ENCODE measurements at places on chromosomes 5 and 9. TPM values are rescaled to one million over a fixed set of nuclear protein-coding genes. Genes with fewer than 3 reads are reported as not detected.

- no peak for DNase-seq
Observed at GRCh38 chr5:25119650-25120049, 474.9 kb upstream of the CDH10 start.

DNA sequence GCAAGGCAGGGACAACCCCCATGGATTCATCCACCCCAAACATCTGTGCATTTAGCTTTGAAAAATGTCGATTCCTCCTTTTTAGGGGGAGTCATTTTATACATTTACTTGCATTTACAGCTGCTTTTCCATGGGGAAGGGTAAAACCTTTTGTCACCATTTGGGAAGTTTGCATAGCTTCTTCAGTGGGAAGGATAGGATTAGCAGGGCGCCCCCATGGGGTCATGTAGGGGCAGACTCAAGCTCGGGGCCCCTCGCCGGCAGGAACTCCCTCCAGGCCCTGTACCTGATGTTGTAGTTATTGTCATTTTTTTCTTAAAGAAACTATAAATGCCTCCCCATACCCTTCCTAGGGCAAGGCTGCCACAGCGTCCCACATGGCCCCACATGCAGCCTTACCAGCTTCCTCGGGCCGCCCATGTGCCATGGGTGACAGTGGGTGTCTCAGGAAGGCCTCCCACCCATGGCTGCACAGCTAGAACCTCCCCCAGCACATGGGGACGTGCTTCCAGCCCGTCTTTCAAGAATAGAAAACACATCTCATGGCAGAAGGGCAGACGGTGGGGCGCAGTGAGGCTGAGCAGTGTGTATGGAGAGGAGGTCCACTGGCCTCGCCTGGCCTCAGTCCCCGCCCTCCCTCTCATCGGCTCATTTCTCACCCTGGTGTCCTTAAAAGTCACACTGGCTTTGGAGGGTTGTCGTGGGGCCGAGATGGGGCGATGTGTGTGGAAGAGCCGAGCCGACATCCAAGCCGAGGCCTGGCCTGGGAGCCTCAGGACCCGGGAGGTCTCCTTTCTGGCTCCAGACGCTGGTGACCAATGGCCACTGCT, 76.1 kb upstream of the OTULINL start:
- peak; percentile 28 for DNase-seq

GRCh38 chr5:34865091-34865490, 26.1 kb downstream of the TTC23L start:
- DNase-seq = peak; percentile 71

DNA sequence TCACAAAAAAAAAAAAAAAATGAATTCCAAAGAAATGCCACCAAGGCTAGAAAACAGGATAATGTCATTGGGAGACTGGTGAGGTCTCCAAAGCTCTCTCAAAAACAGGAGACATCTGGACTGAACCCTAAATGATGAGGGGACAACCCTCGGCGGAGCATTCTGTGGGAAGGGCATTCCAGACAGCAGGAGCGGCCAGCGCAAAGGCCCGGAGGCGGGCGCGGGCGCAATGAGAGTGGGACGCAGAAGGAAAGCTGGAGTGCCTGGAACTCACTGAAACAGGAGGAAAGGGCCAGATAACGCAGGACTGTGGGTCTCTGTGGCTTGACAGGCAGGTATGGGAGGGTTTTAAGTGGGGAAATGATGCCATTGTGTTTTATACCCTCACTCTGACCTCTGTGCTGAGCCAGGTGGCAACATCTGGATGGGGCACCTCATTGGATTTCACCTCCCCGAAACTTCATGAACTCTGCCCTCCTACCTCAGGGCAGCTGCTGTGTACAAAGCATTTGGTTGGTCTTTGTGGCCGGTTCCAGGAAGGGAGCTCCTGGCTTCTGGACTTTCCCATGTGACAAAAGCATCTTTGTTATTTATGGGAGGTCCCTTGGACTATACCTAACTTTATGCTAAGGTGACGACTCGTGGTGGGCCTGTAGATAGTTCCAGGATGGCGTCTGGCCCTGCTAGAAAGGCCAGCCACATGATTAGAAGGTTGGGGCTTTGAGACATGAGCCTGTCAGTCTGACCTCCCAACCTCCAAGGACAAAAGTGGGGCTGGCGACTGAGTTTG, 11.5 kb upstream of the MAPK9 start:
- no peak for DNase-seq

GRCh38 chr5:40675396-40676133, 4.2 kb upstream of the PTGER4 start:
- no peak for DNase-seq

CCDC180 gene
- 10.3 TPM for polyA plus RNA-seq

BARHL1 gene
- polyA plus RNA-seq = not detected

BAAT gene
- 1.2 TPM for polyA plus RNA-seq

All from muscle of back (tissue), 13 donors.